ENCODE measurements at places on chromosomes 7 and 10.

GRCh38 chr10:34254596-34254995 is 560.5 kb downstream of the PARD3 start:
- DNase-seq = no peak

DNA sequence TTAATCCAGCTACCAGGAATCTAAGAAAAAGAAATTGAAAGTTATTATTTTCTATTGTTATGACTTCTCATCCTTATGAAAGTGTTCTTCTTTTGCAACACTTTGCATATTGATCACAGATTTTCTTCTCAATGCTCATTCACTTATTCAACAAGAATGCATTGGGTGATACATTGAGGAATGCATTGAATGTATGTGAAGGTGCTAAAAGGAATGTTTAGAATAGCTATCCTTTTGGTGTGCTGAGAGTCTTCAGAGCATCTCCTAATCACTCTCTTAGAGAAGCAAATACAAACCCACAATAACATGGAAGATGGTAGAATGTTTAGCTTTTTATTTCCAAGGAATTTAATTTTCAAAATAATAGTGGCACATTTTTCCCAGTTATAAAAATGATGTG is 122.1 kb upstream of the KMT2E start:
- no peak for DNase-seq

DNA sequence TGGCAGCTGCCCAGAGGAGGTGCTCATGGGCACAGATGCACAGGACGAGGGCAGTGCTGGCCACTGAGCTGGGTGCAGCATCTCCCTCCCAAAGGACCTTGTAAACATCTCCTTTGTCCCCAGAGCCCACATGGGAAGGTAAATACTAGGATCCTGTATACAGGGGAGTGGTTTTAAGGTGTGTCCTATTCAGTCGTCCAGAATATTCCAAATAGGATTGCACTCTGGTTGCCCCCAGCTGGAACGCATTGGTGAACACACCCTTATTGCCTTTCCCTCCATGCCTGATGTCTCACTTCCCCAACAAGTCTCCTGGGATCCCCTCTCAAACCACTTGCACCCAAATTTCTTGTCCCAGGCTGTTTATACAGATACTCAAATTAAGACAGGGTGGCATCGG is 152.0 kb upstream of the PCBD1 start:
- DNase-seq = no peak

- no peak for DNase-seq
Observed at GRCh38 chr10:96118604-96119450, 11.3 kb upstream of the ZNF518A start.

GRCh38 chr7:96397936-96398598 is 76.2 kb upstream of the SLC25A13 start:
- DNase-seq = no peak

DNA sequence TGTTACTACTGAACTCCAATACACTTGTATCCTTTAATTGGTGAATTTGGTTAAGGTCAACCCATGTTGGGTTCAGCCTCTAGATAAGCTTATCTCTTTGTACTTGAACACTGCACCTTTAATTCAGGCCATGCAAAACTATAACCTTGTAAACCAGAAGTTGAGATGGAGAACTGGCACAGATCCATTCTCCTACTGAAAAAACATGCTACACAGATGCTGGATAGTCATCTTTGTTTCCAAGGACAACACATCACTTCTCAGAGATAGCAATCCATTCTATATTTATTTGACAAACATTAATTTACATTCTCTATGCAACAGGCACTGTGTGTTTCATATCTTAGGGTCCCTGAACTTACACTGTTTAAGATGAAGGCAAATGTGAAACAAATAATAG is 2.9 kb upstream of the CDK14 start:
- no peak for DNase-seq

- DNase-seq = no peak
Observed at GRCh38 chr7:151834271-151835035, 42.5 kb downstream of the PRKAG2 start.

DNA sequence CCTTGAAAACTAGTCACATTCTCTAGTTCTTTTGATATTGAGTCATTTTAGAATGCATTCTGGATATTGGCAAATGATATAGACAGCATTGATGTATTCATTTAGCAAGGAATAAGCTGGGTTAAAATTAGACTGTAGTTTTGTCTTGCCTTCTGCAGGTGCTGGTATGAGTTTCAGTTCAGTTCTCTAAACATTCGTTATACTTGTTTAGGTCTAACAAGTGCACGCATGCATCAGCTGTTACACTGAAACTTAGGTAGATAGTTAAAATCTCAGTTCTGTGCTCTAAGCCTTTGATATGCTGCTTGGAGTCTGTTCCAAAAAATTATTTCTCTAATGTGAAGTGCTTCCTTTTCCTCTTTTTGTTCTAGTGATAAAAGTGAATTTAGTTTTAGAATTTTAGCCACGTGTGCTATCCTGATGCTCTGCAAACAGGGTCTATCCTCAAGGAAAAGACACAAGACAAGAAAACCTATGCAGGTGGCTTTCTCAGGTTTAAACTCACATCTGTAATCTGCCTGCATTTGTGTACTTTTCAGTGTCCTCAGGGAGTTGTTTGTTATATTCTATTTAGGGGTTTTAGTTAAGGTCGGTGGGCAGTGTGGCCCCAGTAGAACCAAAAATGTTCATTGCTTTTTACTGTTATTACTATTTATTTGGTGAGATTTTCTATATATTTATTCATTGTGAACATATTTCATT is 409.0 kb downstream of the CDC14C start:
- no peak for DNase-seq

GRCh38 chr7:149456506-149457421 is 4.1 kb downstream of the ZNF777 start:
- no peak for DNase-seq

GRCh38 chr7:30303312-30304039 is 19.1 kb downstream of the ZNRF2 start:
- DNase-seq = no peak

- no peak for DNase-seq
Observed at GRCh38 chr10:61188691-61189090, 244.7 kb upstream of the RHOBTB1 start.

DNA sequence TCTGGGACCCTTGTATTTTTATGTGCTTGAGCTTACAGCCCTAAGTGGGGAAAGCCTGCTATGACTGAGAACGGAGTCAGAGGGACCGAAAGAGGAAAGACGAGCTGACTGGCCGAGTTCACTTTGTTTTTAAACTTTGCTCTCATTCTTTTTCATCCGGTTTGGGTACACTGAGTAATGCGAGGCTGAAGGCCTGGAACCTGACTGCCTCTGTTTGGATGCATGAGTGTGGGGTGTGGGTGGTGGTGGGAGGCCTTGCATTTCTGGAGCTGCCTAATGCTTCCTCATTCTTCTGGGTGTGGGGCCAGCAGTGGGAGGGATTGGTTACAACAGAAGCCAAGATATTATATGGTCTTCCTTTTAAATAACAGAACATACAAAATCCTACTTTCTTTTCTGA is 155.5 kb downstream of the BUB3 start:
- no peak for DNase-seq

- no peak for DNase-seq
Observed at GRCh38 chr10:71128311-71128980, 83.9 kb upstream of the UNC5B start.

GRCh38 chr7:16627236-16627635 is 18.3 kb downstream of the ANKMY2 start:
- no peak for DNase-seq

GRCh38 chr7:151140826-151141225 is 26.7 kb downstream of the GBX1 start:
- DNase-seq = no peak

DNA sequence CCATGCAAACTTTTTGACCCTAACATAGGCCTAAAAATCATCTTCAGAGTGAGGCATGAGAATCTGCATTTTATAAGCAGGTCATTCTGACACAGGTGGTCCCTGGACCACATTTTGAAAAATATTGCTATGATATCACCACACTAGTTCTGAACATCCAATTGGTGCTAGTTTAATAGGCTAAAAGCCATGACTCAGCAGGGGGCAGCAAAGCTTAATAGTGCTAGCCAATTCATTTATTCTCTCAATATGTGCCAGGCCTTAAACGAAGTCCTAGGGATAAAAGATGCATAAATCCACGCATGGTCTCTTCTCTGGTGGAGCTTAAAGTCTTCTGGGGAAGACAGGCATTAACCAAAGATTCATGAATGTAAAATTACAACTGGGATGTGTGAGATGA is 10.2 kb upstream of the SLC25A28 start:
- no peak for DNase-seq

DNA sequence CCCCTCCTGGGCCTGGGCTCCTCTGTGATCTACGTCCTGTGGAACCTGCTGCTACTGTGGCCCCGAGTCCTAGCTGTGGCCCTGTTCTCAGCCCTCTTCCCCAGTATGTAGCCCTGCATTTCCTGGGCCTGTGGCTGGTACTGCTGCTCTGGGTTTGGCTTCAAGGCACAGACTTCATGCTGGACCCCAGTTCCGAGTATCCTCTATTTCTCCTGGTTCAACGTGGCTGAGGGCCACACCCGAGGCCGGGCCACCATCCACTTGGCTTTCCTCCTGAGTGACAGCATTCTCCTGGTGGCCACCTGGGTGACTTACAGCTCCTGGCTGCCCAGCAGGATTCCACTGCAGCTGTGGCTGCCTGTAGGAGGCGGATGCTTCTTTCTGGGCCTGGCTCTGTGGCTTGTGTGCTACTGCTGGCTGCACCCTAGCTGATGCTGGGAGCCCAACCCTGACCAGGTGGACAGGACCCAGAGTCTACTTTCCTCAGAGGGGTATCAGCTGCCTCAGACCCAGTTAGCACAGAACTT is 37.8 kb upstream of the MMD2 start:
- no peak for DNase-seq

DNA sequence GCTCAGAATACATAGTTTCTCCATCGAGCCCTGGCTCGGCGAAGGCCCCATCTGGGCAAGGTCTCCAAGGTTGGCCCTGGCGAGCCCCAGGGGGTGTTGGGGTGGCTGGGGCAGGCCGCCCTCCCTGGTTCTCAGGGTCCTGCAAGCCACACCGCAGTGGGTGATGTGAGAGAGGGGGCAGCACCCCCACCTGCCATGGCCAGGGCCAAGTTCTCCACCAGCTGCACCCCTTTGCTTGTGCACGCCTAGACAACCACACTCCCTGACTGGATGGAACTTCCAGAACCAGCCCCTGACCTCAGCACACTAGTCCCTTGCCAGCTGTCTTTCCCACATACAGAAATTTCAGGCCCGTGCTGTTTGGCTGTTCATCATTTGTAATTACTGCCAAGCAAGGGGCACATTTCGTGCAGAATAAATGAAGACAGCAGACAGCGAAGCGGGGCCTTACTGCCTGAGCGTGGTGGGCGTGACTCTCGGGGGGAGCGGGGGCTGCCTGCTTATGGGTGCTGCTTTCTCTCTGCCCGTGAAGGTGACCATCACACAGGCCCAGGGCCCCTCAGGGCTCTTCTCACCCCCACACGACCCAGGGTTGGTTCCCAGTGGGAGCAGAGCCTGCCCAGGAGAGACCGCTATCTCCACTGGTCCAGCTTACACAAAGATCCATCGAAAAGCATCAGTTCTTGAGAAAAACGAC is 85.9 kb downstream of the ADARB2 start:
- no peak for DNase-seq

- no peak for DNase-seq
Observed at GRCh38 chr7:132154695-132155471, 421.4 kb downstream of the PLXNA4 start.

DNA sequence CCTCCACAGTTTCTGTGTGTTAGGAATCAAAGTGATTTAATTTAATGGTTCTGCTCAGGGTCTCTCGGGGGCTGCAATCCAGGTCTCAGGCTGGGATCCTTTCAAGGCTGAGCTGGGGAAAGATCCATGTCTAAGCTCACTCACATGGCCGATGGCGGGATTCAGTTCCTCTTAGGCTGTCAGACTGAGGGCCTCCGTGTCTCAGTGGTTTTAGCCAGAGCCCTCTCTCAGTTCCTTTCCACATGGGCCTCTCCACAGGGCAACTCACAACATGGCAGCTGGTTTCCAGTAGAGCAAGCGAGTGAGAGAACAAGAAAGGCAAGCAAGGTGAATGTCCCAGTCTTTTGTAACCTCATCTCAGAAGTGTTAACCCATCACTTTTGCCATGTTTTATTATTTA is 26.9 kb downstream of the CAV1 start:
- DNase-seq = no peak

DNA sequence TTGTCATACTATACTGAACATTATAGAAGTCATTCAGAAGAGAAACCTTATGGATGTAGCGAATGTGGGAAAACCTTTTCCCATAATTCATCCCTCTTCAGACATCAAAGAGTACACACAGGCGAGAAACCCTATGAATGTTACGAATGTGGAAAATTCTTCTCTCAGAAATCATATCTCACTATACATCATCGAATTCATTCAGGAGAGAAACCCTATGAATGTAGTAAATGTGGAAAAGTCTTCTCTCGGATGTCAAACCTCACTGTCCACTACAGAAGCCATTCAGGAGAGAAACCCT is 19.4 kb downstream of the RBAK start:
- DNase-seq = no peak

GRCh38 chr7:424301-424935 is 95.2 kb downstream of the PDGFA start:
- DNase-seq = no peak

DNA sequence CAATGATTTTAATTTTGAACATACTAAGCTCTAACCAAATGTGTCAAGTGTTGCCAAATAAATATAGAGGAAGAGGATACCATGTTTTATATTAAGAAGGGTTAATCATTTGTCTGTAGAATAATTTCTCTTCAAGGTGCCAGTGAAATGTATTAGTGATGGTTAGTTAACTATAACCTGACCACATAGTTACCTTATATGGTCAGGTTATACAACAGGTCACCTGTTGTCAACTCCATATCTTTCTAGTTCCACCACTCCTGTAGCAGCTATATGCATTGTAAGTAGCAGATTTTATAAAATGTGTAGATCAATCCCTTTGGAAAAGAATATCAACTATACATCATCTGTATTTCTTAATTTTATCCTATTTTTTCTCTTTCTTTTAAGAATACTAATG is 35.1 kb downstream of the PTPRZ1 start:
- no peak for DNase-seq

GRCh38 chr7:1223196-1223981 is 9.3 kb upstream of the UNCX start:
- DNase-seq = no peak

GRCh38 chr10:91566115-91566514 is 66.8 kb downstream of the PPP1R3C start:
- DNase-seq = no peak

- no peak for DNase-seq
Observed at GRCh38 chr10:69232252-69232651, 12.1 kb downstream of the HKDC1 start.

GRCh38 chr7:132145466-132145865 is 430.8 kb downstream of the PLXNA4 start:
- DNase-seq = no peak

DNA sequence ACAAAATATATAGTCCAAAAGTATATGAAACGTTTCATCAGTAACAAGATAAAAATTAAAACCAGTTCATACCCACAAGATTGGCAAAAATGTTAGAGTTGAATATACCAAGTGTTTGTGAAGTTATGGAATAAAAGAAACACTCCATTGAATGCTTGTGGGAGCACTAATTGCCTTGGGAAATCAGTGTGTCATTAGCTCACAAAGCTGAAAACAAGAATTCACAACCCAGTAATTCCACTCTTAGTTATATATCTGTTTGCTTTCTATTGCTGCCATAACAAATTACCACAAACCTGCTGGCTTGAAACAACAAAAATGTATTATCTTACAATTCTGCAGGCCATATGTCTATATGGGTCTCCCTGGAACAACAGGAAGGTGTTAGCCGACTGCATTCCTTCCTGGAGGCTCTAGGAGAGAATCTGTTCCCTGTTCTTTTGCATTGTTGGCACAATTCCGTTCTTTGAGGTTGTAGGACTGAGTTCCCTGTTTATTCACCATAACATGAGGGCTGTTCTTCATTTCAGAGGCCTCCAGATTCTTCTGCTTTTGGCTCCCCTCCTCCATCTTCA is 45.7 kb downstream of the SEM1 start:
- DNase-seq = no peak

Measured in activated CD8-positive, alpha-beta memory T cell treated with anti-CD3 and anti-CD28 coated beads, Interleukin-2, amount 50 U/mL, for 48 hours (primary cell).